Neural crest cell (in vitro differentiated cells): ENCODE measurements at places on chromosomes 4 and X. TPM values are rescaled to one million over a fixed set of nuclear protein-coding genes. Genes with fewer than 3 reads are reported as not detected.
A peak's percentile ranks its signal among the peaks of the same experiment; 100 is the strongest.

The FGD1 gene
- total RNA-seq = 34.0 and 36.6 TPM in 2 replicates

- H3K27ac ChIP-seq = no peak overlapping the region
- H3K36me3 ChIP-seq = peaks cover under 1% of the 10 kb centered on the region
- H3K27me3 ChIP-seq = no peaks in the 10 kb centered on the region
- H3K4me1 ChIP-seq = no peaks in the 10 kb centered on the region
Measured at GRCh38 chrX:6614506-6614905, 79.6 kb upstream of the VCX3A start.

The ENOPH1 gene
- 52.8 and 53.3 TPM in 2 replicates for total RNA-seq

DNA sequence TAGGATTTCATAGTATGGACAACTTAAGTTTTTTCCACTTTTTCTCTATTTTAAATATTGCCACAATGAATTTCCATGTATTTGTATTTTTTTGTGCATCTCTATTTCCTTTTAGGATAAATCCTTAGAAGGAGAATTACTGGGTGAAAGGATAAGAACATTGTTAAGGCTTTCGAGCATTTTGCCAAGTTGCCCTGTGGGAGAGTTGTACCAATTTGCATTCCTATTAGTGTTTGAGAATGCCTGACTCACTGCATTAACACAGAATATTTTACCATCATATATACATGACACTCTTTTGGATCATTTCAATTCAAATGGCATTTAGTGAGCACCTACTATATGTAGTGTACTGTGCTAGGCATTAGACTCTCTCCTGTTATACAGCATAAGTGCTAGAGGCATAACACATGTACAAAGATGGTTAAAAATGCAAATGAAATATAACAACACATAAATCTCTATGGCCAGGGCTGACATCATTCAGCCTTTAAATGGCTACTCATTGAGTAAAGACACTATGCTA is 57.0 kb downstream of the PLAC1 start:
- peaks cover 15% of the 10 kb centered on the region for H3K4me1 ChIP-seq
- H3K27me3 ChIP-seq = no peaks in the 10 kb centered on the region
- DNase-seq = no peak
- H3K36me3 ChIP-seq = peaks cover 3% of the 10 kb centered on the region
- H3K27ac ChIP-seq = no peak overlapping the region

GRCh38 chr4:185358514-185358913 is 37.2 kb downstream of the LRP2BP start:
- no peaks in the 10 kb centered on the region for H3K4me1 ChIP-seq
- H3K36me3 ChIP-seq = peaks cover 8% of the 10 kb centered on the region
- no peak for DNase-seq
- H3K27ac ChIP-seq = no peak overlapping the region
- H3K4me3 ChIP-seq = no peak overlapping the region
- no peaks in the 10 kb centered on the region for H3K27me3 ChIP-seq

The TRO gene
- total RNA-seq = 106 and 120 TPM in 2 replicates

The TCEAL4 gene
- 46.5 and 51.7 TPM in 2 replicates for total RNA-seq

- H3K27me3 ChIP-seq = no peaks in the 10 kb centered on the region
- no peak overlapping the region for H3K4me3 ChIP-seq
- peaks cover 6% of the 10 kb centered on the region for H3K4me1 ChIP-seq
- no peak overlapping the region for H3K27ac ChIP-seq
Measured at GRCh38 chrX:103423955-103424638, 47.8 kb downstream of the BEX3 start.

- H3K4me3 ChIP-seq = no peak overlapping the region
- H3K27me3 ChIP-seq = no peaks in the 10 kb centered on the region
- no peaks in the 10 kb centered on the region for H3K36me3 ChIP-seq
- H3K4me1 ChIP-seq = peaks cover 8% of the 10 kb centered on the region
Measured at GRCh38 chr4:127006446-127006877, 626.3 kb upstream of the INTU start.

DNA sequence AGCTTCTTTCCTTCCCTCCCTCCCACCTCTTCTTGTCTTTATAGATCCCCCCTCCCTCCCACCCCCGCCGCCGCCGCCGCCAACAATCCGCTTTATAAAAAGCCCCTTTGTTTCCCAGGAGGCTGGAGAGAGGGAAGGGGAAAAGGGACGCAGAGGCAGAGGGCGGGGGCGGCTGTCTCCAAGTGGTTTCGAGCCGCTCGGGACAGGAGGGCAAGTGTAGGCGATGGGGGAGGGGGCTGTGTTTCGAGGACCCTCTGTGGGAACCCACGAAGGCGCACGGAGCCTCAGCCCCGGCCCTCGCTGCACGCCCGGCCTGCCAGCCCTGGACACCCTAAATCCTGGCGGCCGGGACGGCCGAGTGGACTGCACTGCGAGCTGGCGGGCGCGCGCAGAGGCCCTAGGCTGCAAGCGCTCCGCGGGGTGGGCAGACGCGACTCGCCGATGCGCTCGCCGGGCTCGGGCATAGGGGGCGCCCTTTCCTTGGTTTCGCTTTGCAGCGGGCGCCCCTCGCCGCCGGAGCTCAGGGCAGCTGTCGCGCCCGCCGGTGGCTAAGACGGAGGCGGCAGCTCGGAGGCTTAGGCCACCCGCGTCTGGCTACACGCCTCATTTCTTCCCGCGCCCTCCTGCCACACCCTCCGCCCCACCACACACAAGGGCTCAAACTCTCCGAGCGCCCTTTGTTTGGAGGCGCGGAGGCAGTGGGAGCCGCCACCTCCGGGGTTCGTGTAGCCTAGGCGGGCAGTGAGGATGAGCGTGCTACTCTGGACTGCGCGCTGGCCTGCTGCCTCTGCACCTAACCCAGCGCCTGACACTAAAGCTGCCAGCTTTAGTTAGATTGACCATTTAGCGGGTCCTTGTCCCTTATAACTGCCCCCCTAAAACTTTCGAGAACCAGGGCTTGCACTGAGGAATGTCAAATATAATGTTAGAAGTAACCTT is 2.2 kb downstream of the MAMLD1 start:
- peaks cover 28% of the 10 kb centered on the region for H3K4me1 ChIP-seq
- no peaks in the 10 kb centered on the region for H3K36me3 ChIP-seq
- peaks cover 30% of the 10 kb centered on the region for H3K27me3 ChIP-seq
- H3K27ac ChIP-seq = peak overlapping the region; percentile 65

GRCh38 chr4:106594291-106594952 is 225.8 kb upstream of the GIMD1 start:
- no peak overlapping the region for H3K4me3 ChIP-seq
- no peak overlapping the region for H3K27ac ChIP-seq
- no peaks in the 10 kb centered on the region for H3K4me1 ChIP-seq

- H3K4me1 ChIP-seq = no peaks in the 10 kb centered on the region
- DNase-seq = no peak
- no peaks in the 10 kb centered on the region for H3K36me3 ChIP-seq
- no peak overlapping the region for H3K4me3 ChIP-seq
- H3K27me3 ChIP-seq = no peaks in the 10 kb centered on the region
- no peak overlapping the region for H3K27ac ChIP-seq
Measured at GRCh38 chr4:70359115-70359661, 1.4 kb upstream of the SMR3A start.

- peaks cover 4% of the 10 kb centered on the region for H3K4me1 ChIP-seq
- H3K4me3 ChIP-seq = no peak overlapping the region
- H3K36me3 ChIP-seq = peaks cover 2% of the 10 kb centered on the region
- no peak for DNase-seq
- H3K27me3 ChIP-seq = no peaks in the 10 kb centered on the region
- H3K27ac ChIP-seq = no peak overlapping the region
Measured at GRCh38 chr4:188372058-188372457, 232.8 kb downstream of the TRIML1 start.

The MND1 gene
- total RNA-seq = 33.6 and 36.1 TPM in 2 replicates

The SLC25A53 gene
- total RNA-seq = 6.2 and 6.8 TPM in 2 replicates

GRCh38 chr4:147088146-147088545 is 142.5 kb upstream of the TTC29 start:
- H3K36me3 ChIP-seq = no peaks in the 10 kb centered on the region
- H3K27ac ChIP-seq = no peak overlapping the region
- no peak for DNase-seq
- peaks cover 3% of the 10 kb centered on the region for H3K27me3 ChIP-seq
- no peak overlapping the region for H3K4me3 ChIP-seq

The TMEM150C gene
- total RNA-seq = 8.5 and 8.9 TPM in 2 replicates

The CHIC2 gene
- total RNA-seq = 9.5 and 10.4 TPM in 2 replicates

DNA sequence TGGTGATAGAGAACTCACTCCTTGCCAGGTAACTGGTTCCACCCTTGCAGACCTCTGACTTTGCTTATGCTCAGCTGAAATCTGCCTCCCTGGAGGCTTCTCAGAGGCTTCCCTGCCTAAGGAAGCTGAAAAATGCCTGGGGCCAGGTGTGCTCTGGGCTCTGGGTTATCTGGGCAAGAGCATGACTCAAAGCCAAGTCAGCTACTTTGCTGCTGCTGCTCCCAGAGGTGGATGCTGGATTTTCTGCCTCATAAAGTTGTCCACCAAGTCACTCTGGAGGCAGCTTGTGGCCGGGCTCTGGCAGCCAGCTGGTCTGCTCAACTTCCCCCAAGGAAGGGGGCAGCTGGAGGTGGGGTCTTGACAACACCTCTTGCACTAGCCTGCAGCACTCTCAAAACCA is 132.7 kb downstream of the PJA1 start:
- H3K27ac ChIP-seq = no peak overlapping the region
- H3K4me1 ChIP-seq = peaks cover 13% of the 10 kb centered on the region
- no peak for DNase-seq
- H3K27me3 ChIP-seq = no peaks in the 10 kb centered on the region

- DNase-seq = peak; percentile 20
- no peak overlapping the region for H3K27ac ChIP-seq
- H3K27me3 ChIP-seq = no peaks in the 10 kb centered on the region
- H3K36me3 ChIP-seq = no peaks in the 10 kb centered on the region
- no peak overlapping the region for H3K4me3 ChIP-seq
Measured at GRCh38 chrX:51461053-51462044, 35.0 kb downstream of the NUDT11 start.

DNA sequence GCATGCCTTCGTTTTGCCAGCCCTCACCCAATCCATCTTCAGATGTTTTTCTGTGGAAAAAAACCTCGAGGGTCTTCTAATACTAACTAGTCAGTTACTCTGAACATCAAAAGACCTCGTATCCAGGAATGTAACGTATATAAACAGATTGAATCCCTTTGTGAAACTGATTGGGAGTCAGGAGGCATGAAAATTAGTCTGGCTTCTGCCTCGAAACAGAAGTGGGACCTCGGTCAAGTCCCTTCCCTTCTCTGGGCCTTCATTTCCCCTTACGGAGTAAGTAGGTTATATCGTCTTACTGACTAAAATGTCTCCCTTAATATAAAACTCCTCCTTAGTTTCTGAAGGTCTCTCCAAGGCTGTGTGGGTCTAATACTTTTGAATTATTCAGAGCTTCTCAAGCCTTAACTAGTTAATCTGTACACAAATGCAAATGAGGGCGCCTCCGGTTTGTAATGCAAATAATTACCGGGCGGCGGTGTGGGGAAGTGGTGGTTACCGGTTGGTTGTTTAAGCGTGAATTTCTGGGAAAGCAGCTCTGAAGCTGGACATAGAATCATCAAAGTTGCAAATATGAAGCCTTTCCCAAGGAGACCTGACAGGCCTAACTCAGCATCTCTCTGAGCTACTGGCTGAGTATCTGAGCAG is 11.4 kb upstream of the NKRF start:
- no peak overlapping the region for H3K27ac ChIP-seq
- DNase-seq = no peak
- H3K4me3 ChIP-seq = no peak overlapping the region
- H3K36me3 ChIP-seq = no peaks in the 10 kb centered on the region
- no peaks in the 10 kb centered on the region for H3K27me3 ChIP-seq
- H3K4me1 ChIP-seq = no peaks in the 10 kb centered on the region
